ENCODE measurements at places on chromosomes 3 and 15.

DNA sequence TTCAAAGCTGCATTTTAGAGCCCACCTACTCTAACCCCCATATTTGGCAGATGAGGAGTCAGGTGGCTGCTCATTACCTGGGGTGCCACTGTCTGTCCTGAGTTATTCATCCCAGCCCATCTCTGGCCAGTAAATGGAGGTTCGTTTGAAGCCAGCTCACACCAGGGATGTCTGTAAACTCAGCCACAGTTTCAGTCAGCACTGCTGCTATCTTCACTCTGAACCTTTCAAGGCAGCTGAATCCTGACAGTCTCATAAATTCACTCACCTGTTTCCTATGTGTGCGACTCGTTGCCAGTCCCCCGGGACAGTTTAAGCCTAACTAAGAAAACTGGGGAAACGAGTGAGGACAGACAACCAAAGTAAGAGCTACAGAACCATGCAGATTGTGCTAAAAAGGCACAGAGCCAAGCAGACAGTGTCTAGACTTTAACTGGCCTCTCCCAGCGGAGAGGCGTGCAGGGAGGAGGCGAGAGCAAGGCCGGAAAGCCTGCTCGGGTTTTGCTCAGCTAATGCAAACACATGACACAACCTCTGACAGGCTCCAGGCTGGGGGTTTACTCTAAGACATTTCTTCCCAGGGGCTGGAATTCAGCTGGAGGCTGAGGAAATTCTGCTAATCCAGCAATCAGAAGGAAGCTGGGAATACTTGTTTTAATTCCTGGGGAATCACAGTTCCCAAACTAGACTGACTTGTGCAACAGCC lies 12.0 kb downstream of the FSTL1 start:
- DNase-seq = peak; percentile 75

GRCh38 chr15:22808240-22808639 lies 21.8 kb downstream of the NIPA1 start:
- peak; percentile 25 for DNase-seq

GRCh38 chr3:103006526-103007183 lies 571.8 kb downstream of the ZPLD1 start:
- DNase-seq = no peak

DNA sequence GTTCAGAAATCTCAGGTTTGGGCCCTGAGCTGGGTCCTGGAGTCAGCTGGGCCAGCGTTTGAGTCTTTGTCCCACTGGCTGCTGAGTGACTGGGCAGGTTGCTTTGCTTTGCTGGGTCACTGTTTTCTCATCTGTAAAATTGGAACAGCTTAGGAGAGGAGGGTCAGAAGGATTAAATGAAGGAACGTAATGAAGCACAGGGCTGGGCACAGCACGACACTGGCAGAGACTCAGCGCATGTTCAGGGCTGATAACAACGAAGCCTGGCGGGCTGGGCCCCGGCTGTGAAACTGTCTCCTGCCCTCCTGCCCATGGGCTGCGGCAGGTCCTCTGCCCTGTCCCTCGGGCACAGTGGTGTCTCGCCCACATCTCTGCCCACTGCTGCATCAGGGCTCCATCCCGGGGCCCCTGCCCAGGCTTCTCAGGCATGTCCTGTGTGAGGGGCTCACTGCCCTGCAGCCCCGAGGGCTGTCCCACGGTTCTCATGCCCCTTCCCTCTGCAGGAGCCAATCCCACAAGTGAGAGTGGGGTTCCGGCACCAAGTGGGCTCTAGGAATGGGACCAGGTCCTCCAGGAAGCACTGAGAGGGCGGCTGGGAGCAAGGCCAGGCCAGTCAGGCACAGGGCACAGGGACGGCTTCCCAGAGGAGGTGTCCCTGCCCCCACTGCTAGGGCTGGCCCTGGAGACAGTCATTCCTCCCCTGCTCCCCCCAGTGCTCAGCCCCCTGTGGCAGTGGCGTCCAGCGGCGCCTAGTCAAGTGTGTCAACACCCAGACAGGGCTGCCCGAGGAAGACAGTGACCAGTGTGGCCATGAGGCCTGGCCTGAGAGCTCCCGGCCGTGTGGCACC lies 88.0 kb downstream of the TBC1D2B start:
- no peak for DNase-seq

DNA sequence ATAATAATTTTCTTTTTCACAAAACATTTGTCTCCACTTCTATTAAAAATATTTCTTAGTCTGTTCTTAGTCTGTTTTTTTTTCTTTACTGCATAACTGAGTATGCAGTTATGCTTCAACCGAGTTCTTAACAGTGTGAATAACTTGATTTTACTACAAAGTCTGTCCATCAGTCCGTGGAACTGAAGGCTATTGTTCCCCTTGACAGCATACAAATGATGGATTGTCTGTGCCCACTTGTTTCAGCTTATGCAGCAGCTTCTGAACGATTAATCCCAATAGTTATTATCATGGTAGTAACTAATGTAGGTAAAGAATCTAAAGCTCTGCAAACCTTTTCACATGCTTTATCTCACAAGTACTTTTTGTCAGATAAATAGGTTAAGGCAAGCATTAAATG lies 150.7 kb downstream of the SSR3 start:
- DNase-seq = no peak

DNA sequence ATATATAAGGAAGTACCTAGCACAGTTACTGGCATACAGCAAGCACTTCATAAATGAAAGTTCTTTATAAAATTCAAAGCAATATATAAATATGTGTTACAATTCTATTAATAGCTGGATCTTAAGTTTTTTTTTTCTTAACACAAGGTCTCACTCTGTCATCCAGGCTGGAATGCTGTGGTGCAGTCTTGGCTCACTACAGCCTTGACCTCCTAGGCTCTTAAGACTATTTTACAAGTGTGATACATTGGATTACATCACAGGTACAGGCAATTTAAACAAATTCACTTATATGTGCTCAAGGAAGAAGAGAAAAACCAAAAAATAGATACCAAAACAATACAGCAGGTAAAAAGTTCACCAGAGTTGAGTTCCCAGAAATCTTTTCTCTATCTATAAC lies 60.6 kb downstream of the ZNF280D start:
- DNase-seq = no peak

GRCh38 chr15:67944010-67944641 lies 104.3 kb upstream of the RNU6-1 start:
- peak; percentile 89 for DNase-seq

DNA sequence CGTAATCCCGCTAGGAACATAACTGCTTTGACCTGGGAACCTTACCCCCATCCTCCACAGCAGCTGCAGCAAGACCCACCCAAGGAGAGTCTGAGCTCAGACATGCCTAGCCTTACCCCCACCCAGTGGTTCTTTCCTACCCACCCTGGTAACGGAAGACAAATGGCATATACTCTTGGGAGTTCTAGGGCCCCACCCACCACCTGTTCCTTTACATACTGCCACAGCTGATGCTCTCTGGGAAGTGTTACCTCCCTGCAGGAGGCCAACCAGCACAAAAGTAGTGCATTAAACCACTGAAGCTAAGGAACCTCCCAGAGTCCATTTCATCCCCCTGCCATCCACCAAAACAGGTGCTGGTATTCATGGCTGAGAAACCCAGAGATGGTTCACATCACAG lies 50.6 kb upstream of the AZI2 start:
- no peak for DNase-seq

- DNase-seq = no peak
Observed at GRCh38 chr3:155428563-155428962, 135.1 kb upstream of the STRIT1 start.

- DNase-seq = no peak
Observed at GRCh38 chr3:27186013-27186412, 183.2 kb downstream of the NEK10 start.

GRCh38 chr3:78517965-78518364 lies 1249.8 kb downstream of the ROBO1 start:
- DNase-seq = no peak

- DNase-seq = no peak
Observed at GRCh38 chr3:126052196-126053058, 31.5 kb downstream of the SLC41A3 start.

DNA sequence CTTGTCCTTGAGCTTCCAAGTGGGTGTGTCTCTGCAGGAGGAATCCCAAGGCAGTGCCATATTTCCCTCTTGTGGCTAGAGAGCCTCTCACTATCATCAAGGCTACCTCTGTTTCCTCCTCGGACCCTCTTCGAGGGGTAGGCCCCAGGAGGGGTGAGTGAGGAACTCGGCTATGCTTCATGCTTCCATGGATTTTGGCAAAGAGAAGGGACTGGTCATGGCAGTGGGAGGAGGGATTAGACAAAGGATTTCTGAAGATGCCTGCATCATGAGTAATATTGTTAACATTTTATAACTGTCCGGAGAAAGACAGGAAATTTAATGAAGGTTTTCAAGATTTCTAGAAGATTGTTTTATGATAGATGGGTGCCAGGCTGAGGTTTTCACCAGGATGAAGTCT lies 241.5 kb downstream of the CLSTN2 start:
- no peak for DNase-seq

DNA sequence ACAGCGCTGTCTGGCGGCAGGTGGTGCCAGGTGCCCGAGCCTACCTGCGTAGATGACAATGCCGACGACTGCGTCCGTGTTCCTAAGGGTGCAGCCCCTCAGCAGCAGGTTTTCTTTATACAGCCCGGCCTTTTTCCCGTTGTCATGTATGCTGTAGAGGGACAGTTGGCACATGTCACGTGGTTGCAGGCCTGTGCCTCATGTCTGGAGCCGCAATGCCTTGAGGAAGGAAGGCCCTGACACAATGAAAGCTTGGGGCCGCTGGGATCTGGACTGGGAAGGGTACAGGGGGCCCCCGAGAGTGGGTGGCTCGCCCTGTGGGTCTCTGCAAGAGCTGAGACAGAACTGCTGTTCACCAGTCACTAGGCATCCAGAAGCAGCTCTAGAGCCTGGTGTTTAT lies 136.0 kb downstream of the ATP10A start:
- DNase-seq = no peak

DNA sequence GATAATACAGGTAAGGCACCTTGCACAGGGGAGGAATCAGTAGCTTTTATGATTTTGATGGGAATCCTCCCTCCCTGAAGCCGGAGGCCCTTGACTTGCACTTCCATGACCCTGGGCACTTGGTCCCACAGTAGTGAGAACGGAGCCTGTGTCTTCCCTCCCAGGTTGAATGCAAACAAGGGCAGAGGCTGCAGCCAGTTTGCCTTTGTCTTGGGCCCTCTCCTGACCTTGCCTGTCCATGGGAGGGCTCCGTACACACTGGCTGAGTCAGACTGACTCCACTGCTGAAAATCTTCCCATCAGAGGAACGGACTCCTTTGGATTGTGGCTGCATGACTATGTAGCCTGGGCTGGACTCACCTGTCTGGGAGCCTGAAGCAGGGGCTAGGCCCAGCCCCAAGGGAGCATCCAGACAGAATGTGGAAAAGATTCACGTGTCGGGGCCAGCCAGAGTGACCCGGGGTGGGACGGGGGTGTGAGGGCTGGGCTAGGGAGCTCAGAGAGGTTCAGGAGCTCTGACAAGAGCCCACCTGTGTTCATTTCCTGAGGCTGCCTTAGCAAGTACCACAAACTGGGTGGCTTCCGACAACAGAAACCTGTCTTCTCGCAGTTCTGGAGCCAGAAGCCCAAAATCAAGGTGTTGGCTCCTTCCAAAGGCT lies 9.5 kb downstream of the TBC1D21 start:
- no peak for DNase-seq

GRCh38 chr3:151305060-151305774 lies 11.4 kb downstream of the GPR87 start:
- no peak for DNase-seq

DNA sequence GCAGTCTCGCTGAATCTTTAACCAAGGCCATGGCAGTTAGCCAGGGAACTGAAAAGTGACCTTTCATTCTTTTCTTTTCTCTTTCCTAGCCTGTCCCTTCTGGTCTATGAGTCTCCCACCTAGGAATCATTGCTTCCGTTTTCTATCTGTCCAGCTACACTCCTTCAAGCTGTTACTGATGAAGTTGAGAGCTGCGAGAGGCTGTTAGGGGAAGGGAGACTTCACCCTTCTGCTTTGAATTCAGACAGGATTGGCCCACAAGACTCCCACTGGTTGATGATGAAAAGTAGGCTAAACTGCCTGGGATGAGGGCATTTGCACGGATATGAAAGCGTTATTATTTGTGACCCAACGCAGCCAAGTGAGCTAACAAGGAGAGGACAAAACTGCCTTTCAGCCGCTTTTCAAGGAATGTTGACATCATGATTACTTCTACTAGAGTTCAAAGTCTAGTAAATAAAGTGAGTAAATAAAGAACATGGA lies 30.2 kb downstream of the EIF4E3 start:
- no peak for DNase-seq

DNA sequence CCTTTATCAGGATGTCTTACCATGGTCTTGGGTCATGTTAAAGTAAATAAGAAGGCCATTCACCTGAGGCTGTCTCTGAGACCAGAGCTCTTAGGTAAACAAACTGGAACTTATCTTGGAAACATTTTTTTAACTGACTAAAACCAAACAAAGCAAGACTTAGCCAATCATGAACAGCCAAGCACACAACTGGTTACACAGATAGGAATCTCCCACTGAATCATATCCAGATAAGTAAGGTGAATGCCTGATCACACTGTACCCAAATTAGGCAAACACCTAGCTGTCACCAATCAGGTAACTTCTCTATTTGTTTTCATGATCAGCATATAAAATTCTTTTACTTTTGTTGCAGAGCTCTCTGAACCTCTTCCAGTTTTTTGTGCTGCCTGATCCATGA lies 205.4 kb downstream of the CNTN3 start:
- DNase-seq = no peak

DNA sequence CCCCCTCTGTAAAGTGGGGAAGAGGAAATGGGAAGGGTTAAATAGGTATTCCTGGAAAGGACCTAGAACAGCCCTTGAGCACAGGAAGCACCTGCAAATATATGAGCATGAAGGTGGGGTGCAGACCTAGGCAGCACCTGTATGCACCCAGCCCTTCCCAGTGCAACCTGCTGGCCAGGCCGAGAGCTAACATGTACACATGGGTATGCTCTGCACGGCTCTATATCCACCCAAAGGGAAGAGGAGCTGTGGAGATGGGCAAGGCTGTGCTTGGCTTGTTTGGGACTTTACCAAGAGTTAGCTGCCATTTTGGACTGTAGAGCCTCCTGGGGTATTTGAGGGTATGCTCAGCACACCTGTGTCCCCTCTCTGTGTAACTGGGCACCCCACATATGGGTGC lies 171.2 kb downstream of the KLF13 start:
- no peak for DNase-seq

GRCh38 chr3:44355362-44356033 lies 16.9 kb downstream of the TCAIM start:
- DNase-seq = no peak

GRCh38 chr3:73624017-73624820 lies 522 bp downstream of the PDZRN3 start:
- DNase-seq = peak; percentile 75

- no peak for DNase-seq
Observed at GRCh38 chr3:101690972-101691371, 4.5 kb upstream of the RPL24 start.

GRCh38 chr15:62482785-62483429 lies 317.8 kb upstream of the C2CD4B start:
- DNase-seq = no peak

DNA sequence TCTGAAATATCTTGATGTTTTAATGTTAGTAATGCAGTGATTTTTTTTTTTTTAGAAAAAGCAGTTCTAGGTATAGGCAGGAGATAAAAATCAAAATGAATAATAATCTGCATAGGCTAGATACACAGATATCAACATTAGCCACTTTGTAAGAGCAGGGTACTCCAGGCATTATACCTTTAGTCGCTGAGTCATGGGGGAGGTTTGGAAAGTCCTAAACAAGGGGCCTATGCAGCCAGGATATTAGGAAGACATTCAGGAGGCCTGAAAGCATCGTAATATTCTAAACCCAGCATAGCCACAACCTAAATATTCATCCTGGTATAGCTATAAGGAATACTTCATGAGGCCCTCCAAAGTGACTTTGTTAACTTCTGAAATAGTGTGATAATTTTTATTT lies 258.1 kb upstream of the NECTIN3 start:
- no peak for DNase-seq
